ENCODE measurements at places on chromosomes 2 and 18.

DNA sequence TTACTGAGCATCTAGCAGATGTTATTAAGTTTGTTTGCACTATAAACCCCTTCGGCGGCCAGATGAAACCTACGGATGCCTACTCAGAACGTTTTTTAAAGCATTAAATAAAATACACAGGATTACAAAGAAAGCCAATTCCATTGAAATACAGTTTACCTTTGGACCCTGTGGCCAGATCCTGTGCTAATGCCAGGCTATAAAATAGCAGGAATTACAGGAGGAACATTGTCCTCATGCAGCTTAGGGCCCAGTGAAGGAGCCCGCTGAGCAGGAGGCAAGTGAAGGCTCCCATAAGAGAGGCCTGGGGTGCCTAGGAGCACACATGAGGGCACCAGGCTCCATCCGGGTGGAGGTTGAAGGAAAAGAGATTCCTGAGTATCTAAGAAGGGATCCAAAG is 310.4 kb downstream of the MTX2 start:
- DNase-seq, result no peak

GRCh38 chr2:120481446-120482194 is 135.7 kb downstream of the INHBB start:
- DNase-seq, result no peak

- no peak for DNase-seq
These were observed 1.7 kb downstream of the UNC80 start for GRCh38 chr2:209773377-209773776.

DNA sequence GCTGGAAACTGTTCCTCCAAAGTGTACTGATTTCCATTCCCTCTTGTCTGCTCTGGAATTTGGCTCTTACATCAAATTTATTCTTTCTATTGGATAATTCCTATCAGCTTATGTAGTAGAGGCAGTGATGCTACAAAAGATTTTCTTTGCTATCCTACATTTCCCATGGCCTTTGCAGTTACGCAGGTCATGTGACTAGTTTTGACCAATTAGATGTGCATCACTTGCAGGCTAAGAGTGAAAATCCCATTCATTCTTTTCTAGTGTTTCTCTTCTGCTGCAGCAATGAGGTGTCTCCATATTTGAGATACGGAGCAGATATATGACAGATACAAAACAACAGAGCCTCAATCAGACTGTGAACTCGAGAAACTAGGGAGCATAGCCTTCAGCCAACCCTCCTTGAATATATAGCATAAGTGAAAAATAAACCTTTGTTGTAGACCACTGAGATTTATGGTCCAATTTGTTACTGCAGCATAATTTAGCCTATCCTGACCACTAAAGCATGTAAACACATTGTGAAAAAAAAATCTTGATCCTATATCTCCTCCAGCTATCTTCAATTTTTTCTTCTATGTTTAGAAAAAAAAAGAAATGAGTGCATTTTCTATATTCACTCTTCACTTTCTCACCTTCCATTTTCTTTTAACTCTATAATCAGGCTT is 102.0 kb downstream of the HNMT start:
- no peak for DNase-seq

GRCh38 chr2:239121600-239122012 is 273.7 kb downstream of the TWIST2 start:
- DNase-seq, result no peak

DNA sequence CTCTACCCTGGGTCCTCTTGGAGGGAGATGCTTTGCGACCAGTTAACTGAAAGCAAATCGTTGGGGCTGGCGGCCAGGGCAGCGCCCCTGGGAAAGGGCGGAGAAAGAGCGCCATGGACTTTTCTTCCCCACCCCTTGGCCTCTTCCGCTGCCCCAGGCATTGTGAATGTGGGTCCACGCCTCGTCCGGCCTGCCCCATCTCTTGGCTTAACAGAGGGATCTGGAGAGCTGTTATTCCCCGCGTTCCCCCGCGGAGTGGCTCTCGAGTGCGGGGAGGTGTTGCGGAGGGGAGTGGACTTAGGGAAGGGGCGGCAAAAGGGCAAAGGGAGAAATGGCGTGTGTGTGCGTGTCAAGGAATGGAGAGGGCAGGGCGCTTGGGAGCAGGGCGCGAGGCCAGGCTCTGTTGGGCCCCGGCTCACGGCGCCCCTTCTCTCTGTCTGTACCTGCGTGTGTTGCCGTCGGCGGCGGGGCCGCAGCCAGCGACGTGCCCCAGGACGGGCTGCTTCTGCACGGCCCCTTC is 6.6 kb downstream of the EMX1 start:
- DNase-seq, result no peak

DNA sequence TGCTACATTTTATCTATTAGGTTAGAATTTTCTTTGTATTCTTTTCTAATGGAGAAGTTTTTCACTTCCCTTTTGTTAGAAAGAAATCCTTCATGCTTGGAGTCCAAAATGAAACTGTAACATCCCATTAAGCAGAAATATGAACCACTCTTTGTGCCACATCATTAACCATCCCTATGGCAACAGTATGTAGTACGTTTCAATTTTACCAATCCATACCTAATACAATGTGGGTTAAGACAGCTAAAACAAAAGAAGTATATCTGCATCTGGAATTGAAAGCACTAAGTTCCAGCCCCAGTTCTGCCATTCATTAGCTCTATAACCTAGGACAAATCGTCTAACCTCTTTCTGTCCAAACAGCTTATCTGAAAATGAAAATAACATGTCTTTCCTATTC is 409.2 kb upstream of the SPHKAP start:
- DNase-seq, result no peak

DNA sequence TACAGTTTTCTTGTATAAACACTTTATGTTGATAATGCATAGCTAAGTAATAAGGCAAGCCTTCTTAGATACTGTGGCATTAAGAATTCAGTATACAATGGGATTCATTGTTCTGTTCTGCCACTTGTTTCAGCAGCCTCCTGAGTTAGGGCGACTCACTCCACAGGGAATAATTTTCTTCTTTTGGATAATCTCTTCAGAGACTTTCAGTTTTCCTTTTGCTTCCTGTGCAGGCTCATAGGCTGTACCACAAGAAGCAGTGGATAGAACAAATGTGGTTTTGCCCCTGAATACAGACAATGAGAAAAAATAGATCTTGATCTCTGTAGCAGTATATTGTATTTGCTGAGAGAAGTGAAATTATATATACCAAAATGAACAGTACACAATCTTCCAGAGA is 298.0 kb downstream of the ZNF407 start:
- no peak for DNase-seq

GRCh38 chr2:161580426-161580825 is 43.8 kb upstream of the SLC4A10 start:
- DNase-seq, result no peak

- no peak for DNase-seq
These were observed 57.0 kb downstream of the CCDC150 start for GRCh38 chr2:196696423-196697079.

GRCh38 chr18:48124857-48125626 is 194.6 kb upstream of the SMAD2 start:
- no peak for DNase-seq

GRCh38 chr2:64565949-64566710 is 42.0 kb downstream of the AFTPH start:
- no peak for DNase-seq

DNA sequence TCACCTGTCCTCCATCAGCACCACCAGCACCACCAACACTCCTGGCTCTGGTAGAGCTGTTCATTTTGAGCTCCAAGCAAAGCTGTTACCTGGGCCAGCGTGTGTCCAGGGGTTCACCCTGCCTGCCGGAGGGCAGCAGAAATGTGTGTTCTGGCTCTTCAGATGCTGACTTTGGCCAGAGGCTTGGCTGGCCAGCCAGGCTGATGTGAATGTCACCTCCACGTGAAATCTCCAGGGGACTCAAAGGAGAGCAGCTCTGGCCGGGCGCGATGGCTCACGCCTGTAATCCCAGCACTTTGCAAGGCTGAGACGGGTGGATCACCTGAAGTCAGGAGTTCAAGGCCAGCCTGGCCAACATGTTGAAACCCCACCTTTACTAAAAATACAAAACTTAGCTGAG is 33.5 kb downstream of the CIB4 start:
- DNase-seq, result no peak

DNA sequence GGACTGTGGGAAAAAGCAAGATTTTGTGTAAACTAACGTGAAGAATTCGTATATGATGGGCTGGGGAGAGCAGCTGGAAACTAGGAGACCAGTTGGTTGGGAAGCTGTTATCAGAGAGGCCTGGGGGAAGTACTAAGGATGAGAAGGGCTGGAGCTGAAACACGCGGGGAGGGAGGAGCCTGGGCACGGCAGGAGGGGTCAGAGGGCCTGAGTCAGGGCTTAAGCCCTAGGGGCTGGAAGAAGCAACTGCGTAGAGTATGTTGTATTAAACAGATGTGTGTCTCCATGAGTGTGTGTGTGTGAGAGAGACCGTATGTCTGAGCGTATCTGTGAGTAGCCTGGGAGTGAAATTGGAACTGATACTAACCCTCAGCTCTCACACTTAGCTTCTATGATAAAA is 8.4 kb downstream of the POMC start:
- no peak for DNase-seq

DNA sequence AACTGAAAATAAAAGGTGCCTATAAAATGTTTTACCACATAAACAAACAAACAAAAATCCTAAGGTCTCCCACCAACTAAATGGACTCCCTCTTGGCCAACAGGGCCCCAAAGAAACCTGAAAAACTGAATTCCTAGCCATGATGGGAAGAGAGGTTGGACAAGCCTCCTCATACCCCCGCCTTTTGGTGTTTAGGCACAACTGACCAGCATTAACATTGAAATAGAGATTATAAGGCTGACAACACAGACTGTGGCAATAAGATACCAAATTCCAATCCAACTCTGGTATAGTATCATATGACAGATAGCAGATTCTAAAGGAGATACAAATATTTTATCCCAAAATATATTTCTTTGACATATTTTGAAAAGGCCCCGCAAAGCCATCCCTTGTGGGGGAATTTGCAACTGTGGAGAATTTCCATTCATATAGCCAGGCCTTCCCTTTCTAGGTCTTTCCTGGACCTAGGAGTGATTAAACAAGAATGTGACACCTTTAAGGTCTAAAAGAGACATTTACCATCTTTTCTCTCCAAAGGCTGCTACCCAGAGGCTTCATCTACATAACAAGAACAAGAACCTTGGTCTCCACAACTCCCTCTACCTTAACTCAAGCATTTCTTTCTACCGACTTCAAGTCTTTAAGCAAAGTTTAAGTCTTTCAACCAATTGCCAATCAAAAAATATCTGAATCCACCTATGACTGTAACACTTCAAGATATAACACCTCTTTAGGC is 80.0 kb downstream of the CHN1 start:
- DNase-seq, result no peak

- DNase-seq, result no peak
These were observed 78.5 kb upstream of the RPL31 start for GRCh38 chr2:100923461-100924060.

- DNase-seq, result no peak
These were observed 51.1 kb downstream of the WDFY1 start for GRCh38 chr2:223894009-223894408.

GRCh38 chr18:33755931-33756560 is 178.0 kb downstream of the ASXL3 start:
- DNase-seq, result peak; percentile 57

DNA sequence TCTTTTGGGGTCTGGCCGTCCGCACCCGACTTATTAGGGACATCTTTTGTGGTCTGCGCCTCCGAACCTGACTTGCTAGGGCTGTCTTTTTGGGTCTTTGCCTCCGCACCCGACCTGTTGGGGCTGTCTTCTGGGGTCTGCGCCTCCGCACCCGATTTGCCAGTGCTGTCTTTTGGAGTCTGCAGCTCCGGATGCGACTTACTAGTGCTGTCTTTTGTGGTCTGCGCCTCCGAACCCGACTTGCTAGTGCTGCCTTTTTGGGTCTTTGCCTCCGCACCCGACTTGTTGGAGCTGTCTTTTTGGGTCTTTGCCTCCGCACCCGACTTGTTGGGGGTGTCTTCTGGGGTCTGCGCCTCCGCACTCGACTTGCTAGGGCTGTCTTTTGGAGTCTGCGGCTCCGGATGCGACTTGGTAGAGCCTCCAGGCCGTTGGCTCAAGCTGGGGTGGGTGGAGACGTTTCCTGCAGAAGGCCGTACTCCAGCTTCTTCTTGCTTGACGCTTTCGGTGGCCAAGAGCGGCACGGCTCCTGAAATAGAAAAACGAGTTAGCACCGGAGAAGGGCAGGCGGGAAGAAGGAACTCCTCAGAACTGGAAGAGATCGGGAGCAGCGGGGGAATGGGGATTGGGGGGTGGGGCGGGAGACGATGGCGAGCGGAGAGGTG is 498 bp downstream of the TGOLN2 start:
- no peak for DNase-seq

- no peak for DNase-seq
These were observed 7.8 kb upstream of the CAVIN2 start for GRCh38 chr2:191854382-191855372.

DNA sequence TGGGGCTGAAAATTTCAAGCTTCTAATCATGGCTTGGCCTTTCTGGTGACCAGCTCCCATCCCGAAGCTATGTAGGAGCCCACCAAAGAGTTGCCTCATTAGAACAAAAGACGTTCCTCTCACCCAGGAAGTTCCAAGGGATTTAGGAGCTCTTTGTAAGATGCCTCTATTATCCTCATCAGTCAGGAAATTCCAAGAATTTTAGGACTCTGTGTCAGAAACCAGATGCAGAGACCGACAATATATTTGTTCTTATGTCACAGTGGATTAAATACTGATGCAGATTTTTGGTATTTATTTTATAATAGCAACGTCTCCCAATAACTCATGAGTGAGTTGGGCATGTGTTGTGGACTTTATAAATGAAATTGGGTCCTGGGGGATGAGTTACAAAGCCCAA is 91.8 kb upstream of the SKOR2 start:
- DNase-seq, result no peak

- no peak for DNase-seq
These were observed 702.2 kb downstream of the ERBB4 start for GRCh38 chr2:211836409-211836808.

DNA sequence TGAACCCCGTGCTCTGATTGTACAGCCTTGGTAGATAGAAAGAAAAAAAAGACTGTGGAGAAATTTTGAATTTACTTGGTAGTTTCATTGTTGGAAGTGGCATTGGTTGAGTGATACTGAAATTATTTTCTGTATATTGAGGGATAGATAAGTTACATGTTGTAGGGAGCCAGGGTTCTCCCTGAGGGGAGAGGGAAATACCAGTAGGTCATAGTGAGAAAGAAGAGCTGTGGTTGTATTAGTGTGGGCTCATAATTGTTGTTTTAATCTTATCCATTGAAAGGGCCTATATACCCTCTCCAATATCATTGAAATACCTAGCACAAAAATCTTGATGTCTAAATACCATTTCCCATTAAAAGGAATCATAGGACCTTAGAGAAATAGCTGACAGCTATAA is 16.9 kb upstream of the RAB31 start:
- no peak for DNase-seq

GRCh38 chr2:96546321-96546720 is 9.8 kb downstream of the ARID5A start:
- no peak for DNase-seq

All from NCI-H1436 treated with DMSO at 0.1 percent for 48 hours (cell line).